ENCODE measurements at places on chromosomes 5 and 9.

DNA sequence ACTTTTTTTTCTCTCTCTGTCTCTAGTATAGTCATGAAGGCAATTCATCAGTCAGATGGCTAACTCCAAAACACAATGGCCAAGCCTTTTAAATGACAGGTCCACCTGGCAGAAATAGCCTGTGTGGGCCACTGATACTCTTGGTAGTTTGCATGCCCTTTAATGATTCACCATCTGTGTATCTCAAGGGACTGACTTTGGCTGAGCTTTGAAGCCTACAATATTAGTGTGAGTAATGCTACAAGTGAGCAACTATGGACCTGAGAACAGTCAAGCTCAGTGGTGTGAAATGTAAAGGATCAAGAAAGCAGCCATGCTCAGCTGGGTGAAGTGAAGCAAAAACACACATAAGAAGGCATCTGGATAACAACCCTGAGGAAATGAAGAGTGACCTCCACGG, 506.9 kb downstream of the TLE1 start:
- DNase-seq, result no peak

GRCh38 chr5:93886098-93886806, 144.9 kb upstream of the POU5F2 start:
- DNase-seq, result no peak

DNA sequence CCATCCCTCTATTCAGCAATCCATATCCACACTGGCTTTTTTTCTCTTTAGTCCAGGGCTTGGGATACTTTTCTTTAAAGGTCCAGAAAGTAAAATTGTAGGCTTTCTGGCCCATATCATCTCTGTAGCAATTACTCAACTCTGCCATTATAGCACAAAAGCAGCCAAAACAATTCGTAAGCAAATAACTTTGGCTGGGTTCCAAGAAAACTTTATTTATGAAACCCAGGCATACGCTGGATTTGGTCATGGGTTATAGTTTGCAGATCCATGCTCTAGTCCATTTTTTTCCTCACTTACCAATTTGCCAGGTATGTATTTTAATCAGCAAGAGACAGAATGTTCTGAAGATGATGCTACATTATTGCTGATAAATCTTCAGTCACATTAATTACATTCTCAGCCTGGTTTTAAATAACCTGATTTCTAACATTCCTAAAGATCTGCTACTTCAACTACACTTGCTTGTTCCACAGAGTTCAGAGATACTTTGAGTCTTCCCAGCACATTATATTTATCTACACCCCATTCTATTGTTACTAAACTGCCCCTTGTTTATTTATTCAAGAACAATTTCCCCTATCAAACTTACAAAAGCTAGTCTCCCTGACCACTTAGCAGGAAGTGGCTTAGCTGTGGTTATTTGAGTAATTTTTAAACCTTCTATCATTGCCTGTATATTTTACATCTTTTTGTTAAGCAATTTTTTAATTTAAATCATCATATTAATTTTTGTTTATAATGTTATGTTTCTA, 161.0 kb downstream of the ISL1 start:
- DNase-seq, result no peak

DNA sequence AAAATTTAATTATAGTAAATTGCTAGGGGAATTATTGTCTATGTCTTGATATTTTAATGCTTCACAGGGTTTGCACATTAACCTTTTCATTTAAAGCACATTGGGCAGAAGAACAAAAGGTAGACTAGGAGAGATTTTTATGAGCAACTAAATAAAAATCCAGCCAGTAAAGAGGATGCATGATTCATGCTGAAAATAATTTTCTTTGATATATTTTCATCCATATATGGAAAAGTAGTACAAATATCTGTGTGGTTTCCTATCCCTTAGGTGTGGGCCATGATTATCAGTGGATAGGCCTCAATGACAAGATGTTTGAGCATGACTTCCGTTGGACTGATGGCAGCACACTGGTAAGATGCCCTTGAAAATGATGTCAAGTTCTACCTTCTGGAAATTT, 83.1 kb downstream of the VCAN start:
- DNase-seq, result no peak

- no peak for DNase-seq
Measured at GRCh38 chr5:9924614-9925013, 294.5 kb upstream of the TAS2R1 start.

DNA sequence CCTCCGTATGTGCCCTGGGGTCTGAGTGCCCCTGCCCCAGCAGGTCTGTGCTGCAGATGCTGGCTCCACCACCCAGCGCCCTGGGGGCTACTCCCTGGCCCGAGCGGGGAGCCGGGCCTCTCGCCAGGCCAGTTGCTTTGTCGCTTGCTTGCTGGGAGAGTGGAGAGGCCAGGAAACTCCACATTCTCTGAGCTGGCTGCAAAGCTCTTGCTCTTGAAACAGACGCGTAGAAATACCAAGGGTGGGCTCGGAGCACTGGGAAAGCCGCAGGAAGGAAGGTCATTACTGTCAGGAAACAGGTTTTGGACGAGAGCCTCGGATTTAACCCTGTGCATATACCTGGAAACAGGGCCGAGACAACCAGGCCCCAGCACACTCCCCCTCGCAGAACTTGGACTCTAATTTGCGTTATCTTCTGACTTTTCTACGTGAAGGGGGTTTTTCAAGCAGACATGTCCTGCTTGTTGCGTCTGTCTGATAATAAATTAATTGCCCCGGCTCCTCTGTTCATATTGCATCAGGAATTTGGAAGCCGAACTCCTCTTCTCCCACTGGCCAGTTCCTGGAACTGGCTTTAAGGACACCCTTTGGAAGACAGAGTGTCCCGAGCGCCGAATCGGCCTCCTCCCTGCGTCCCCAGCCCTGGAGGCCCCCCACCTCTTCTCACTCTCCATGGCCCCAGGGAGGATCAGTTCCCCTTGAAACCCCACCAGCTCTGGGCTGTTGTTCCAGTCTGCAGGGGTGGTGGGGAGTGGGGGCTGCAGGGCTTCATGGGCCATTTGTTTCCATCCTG, 11.2 kb downstream of the ADAMTSL2 start:
- DNase-seq, result no peak

GRCh38 chr9:111762556-111762955, 32.2 kb downstream of the SHOC1 start:
- no peak for DNase-seq

DNA sequence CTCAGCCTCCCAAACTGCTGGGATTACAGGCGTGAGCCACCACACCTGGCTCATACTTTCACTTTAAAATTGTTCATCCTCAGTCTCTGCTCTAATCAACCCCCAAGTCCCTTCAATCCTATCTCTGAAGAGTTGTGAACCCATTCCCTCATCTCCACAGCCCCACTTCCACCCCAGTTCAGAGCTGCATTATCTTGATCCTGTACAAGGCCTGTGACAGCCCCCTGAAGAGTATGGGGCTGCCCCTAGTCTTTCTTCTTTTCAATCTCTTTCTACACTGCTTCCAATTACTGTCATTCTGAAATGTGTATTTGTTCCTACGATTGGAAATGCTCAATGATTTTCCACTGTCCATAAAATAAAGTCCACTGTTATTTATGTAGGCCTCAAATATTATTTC, 588.3 kb downstream of the RAB3C start:
- DNase-seq, result no peak

DNA sequence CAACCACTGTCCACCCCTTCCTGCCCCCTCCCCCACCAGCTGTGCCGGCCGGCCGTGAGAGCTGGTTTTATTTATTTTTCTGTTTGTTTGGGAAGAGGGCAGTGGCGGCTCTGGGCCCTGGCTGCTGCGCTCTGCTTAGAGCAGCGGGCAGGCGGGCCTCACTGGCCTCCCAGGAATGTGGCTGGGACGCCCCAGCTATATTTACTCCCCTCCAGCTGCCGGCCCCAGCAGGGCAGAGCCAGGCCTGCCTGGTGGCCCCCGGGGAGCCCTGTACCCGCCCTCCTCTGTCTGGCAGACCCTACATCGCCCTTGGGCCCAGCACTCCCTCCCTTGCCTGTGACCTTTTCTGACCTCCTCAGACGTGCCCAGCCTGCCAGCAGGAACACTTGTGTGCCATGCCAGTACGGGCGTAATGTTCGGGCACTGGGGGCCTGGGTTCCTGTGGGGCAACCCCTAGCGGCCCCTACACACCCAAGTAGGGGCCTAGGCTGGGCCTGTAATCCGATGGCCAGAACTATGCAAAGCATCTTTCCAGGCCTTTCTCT, 7.7 kb downstream of the CXXC5 start:
- DNase-seq, result no peak

GRCh38 chr5:109451146-109451545, 41.4 kb upstream of the PJA2 start:
- DNase-seq, result no peak

- DNase-seq, result no peak
Measured at GRCh38 chr5:124824637-124825158, 78.3 kb upstream of the ZNF608 start.

- no peak for DNase-seq
Measured at GRCh38 chr9:135931349-135931820, 24.0 kb upstream of the CAMSAP1 start.

DNA sequence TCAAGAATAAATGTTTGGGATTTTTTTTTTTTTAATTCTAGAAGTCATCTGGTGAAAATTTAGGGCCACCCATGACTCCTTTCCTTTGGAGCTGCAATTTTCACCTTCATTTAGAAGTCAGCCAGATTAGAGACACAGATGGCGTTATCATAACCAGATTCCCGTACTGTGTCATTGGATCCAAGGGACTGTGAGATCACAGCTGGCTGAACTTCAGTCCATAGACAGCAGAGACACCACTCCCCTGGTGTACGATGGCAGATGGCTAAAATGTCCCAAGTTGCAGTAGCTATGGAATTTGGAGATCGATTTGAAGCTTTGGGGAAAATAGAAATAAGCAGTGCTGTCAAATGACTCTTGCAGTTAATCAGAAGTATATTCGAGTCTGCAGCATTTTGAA, 216.3 kb downstream of the RFK start:
- no peak for DNase-seq

DNA sequence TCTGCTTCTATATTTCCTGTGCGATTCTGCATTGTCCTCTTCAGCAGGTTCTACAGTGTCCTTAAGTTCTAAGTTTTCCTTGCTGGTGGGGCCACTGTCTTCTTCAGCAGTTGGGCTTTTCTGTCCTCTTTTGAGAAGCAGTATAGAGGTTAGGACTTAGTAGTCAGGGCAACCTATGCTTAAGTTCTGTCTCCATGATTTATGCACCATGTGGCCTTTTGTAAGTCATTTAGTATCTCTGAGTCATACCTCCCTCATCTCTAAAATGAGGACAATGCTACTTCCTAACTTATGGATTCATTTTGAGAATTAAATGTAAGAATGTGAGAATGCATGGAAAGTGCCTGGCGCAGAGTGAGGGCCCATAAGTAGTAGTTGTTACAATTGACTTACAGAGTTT, 46.8 kb downstream of the GRIN3A start:
- no peak for DNase-seq

- no peak for DNase-seq
Measured at GRCh38 chr9:21568484-21568883, 86.4 kb upstream of the IFNE start.

GRCh38 chr5:43833961-43834360, 231.0 kb downstream of the NNT start:
- no peak for DNase-seq

DNA sequence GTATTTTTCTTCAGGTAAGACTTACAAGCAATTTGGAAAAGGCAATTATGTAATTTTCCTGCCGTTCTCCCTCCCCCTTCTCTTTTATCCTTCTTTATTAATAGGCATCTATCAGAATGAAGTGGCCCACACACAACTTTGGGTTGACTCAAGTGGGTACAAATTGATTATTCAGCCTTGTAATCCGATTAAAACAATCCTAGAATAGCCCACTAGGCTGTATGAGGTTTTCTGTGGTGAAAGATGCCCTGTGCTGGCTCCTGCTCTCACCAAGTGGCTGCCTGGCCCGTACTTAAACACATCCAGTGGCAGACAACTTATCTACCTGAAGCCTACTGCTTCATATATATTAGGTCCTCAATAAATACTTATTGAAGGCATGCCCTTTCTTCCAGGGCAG, 177.3 kb upstream of the C9orf72 start:
- no peak for DNase-seq
